NCI-H1105 treated with DMSO at 0.1 percent for 48 hours (cell line): ENCODE measurements at places on chromosomes 4 and X.

- DNase-seq, result no peak
Measured at GRCh38 chr4:52869196-52869595, 7.1 kb downstream of the RASL11B start.

GRCh38 chrX:18422325-18422724 is 3.1 kb upstream of the CDKL5 start:
- DNase-seq, result no peak

DNA sequence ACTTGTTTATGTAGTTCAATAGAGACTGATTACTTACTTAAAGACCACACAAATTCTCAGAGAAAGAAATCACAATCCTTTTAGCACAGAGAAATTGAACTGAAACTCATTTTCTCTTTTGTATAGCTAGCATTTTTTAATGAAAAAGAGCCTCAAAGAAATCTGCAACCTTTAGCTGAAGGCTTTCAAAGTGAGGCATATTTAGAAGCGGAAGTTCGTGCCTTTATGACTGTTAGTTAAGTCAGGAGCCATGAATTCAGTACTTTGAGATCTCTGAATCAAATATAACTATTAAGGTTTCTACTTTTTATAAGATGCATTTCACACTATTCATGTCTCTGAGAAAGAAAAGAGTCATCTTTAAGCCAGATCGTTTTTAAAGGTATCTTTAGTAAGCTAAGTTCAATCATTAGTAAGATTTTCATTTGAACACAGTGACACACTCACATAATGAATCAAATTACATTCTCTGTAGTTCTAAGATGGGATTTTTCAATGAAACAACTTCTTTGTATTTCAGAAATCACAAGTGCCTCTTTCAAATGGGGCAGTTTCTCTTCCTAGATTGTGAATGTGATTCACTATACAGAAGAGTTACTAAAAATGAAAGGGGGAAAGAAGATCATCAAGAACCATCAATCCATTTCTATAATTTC is 61.4 kb downstream of the SMARCA1 start:
- no peak for DNase-seq

- DNase-seq, result no peak
Measured at GRCh38 chrX:119728487-119728886, 29.9 kb upstream of the SOWAHD start.

DNA sequence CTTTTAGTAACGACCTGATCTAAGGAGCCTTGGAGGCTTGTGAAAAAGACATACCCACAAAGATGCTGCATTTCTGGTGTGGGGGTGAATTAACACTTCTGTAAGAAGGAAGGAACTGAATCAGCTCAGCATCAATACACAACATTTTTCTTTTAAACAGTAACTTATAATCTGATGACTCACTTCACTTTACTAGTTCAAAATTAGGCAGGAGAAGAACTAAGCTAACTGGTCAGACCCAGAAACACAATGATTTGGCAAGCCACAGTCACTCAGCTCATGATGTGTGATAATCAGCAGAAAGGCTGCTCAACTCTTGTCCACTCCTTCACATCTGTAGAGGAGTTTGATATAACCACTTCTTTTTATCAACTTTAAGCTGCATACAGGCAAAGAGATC is 4.6 kb downstream of the MMAA start:
- DNase-seq, result no peak

GRCh38 chr4:6474053-6474568 is 1.7 kb upstream of the PPP2R2C start:
- no peak for DNase-seq

DNA sequence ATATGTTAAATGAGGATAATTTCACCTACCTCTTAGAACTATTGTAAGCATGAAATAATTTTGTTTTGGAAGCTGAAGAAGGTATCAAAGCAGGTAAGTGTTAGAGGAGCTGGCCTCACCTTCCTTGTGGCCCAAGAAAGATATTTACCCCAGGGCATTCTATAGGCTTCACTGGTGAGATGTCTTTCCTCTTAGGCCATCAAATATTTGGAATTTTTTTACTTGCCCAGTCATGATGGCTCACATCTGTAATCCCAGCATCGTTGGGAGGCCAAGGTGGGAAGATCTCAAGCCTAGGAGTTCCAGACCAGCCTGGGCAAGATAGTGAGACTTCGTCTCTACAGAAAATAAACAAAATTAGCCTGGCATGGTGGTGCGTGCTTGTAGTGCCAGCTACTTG is 6.1 kb upstream of the SMS start:
- DNase-seq, result no peak

DNA sequence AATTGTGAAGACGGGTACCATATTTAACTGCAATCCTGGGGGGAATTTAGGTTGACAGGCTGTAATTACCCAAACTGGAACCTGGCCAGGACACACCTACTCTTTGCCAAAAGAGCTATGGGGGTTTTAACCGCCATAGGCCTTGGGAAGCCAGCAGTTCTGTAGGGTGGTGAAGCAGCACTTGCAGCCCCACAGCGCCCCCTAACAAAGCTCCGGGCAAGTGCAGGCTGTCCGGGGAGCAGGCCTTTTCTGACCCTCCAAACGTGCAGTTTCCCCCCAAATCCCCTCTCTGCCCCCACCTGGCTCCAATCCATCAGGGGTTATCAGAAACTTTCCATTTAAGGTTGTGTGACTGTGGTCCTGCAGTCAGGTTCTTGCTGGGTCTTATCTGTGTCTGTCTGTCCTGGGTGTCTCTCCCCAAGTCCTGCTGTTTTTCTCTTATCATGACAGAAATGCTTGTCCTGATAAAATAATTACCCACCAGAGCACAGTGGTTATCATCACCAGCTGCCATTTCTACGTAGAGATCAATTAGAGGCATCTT is 350.9 kb downstream of the MID1IP1 start:
- peak; percentile 90 for DNase-seq

DNA sequence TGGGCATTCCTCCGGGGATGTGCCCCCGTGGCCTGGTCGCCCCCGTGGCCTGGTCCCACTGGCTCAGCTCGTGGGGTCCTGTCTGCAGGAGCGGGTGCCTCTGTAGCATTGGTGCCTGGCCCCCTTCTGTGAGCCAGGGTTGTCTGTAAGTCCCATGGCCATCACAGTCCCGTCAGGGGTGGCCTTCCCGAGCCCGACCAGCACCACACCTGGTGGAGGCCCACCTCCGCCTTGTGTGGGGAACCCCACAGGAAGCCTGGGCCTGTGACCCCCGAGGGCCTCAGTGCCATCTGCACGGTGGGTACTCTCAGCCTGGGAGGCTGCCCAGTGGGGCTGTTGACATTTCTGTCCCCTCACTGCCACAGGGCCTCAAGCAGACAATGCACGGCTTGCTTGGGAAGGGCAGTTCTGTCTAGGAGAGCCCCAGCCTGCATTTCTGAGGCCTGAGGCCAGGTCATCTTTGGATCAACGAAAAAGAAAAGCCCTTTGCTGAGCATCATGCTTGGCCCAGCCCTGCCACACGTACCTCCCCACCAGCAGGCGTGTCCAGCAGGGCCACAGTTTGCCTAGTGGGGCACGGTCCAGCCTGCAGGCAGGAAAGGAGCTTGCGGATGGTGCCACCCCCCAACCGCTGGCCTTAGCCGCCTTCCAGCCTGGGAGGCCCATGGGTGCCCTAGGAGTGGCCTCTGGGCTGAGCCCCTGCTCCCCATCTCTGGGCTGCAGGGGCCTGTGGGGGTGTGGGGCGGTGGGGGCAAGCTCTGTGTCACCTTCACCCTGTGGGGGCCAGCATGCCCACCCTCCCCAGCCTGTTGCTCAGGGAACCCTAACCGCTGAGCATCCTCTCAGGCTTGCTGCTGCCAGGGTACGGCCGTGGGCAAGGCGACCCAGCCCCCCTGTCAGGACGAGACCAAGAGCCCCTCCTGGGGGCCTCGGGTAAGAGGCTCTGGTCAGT is 23.2 kb downstream of the NKX1-1 start:
- DNase-seq, result no peak

DNA sequence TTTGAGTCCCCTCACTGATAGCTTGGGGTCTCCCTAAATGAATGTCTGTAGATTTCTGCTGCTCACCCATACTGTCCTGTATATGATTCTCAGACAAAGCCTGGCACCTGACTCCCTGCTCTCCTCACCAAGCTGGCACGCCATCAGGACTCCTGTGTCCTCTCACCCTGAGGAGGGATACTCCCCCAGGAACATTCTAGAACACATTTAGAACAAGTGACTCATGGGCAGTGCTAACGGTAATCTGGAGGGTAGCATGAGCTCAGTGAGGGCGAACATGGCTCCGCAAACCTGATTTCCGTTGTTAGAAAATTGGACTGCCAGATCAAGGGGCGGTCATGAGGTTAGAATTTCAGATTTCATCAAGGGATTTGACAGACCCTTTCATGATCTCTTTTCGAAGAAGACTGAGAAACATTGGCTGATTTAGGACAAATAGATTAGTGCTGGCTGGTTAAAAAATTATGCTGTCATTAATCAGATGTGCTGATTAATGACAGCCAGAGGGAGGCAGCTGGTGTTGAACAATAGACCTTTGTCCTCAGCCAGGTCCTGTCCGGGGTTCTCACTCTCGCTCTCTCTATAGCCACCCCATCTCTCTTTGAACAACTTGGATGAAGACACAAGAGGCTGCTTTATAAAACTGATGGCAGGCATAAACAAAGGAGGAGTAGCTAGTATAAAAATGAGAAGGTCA is 244.3 kb downstream of the PTTG2 start:
- no peak for DNase-seq

GRCh38 chr4:111854494-111855087 is 290.7 kb upstream of the FAM241A start:
- DNase-seq, result peak; percentile 1

- DNase-seq, result no peak
Measured at GRCh38 chr4:174505892-174506291, 16.4 kb downstream of the HPGD start.

- no peak for DNase-seq
Measured at GRCh38 chr4:83255584-83255983, 29.0 kb downstream of the COQ2 start.

GRCh38 chr4:65671372-65671771 is 1.1 kb upstream of the EPHA5 start:
- no peak for DNase-seq

DNA sequence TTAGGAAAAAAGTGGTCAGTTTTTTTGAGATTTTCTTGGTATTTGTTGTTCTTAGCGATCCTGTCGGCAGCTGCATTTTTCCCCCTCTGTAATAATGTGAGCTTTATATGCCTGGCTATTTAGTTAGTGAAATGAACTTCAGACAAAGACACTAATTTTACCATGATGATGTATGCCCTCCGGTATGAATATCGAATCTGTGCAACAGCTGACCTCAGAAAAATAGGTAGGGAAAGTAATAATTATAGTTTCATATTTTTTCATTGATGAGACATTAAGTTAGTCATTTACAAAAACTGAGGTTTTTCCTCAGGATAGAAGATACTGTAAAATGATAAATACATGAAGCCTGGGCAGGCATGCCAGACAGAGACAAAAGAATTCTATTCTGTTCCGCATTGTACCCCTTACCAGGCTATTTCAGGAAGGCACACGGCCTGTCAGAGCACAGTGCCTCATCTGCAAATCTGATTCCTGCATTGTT is 155.8 kb downstream of the SHROOM3 start:
- DNase-seq, result no peak

- DNase-seq, result no peak
Measured at GRCh38 chr4:76250962-76251361, 559 bp upstream of the FAM47E start.

GRCh38 chr4:67054896-67055295 is 490.4 kb downstream of the CENPC start:
- no peak for DNase-seq

DNA sequence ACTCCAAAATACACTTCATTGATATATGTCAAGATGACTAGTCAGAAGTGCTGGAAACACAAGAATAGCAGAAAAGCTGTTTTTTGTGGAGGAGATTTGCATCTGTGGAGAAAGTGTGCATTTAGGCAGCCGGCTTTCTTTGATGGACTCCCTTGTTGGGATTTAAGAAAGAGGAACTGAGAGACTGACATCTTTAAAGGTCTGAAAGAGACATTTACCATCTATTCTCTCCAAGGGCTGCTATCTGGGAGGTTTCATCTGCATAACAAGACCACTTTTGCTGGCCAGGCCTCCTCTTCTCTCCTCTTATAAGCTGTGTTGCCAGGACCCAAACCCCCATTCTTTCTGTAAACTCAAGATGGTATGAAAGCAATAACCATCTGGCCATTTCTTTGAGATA is 1065.0 kb downstream of the NLGN4X start:
- no peak for DNase-seq

- no peak for DNase-seq
Measured at GRCh38 chr4:128483041-128483440, 195.4 kb upstream of the PGRMC2 start.

DNA sequence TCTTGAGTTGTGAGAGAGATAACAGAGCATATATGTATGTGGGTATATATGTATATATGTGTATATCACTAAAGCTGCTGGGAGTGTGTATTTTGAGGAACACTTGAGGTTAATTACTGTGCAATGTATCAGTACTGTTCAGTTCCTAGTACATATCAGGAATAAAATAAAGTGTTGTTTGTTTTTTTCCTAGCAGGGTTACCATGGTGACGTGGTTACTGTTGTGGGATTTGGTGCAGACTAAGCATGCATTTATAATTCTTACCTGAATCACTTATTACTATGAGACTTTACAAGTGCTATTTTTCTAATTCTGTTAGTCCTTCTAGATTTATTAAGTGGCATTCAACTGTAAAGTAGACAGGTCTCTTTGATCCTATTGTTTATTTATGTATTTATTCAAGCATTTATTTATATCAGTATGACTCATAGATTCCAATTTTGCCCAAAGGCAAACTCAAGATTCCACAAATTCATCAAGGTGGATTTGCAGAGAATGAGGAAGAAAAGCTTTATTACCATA is 26.9 kb upstream of the BEX4 start:
- DNase-seq, result peak; percentile 10

DNA sequence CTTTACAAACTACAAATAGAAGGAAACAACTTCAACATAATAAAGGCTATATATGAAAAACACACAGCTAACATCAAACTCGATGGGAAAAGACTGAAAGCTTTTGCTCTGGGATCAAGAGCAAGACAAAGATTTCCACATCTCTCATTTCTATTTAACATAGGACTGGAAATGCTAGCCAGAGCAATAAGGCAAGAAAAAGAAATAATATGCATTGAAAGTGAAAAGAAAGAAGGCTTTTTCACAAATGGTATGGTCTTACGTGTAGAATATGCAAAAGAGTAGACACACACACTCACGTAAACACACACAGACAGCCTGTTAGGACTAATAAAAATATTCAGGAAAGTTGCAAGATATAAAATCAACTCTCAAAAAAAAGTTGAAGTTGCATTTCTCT is 660.5 kb upstream of the PCDH10 start:
- no peak for DNase-seq

GRCh38 chrX:129706400-129707072 is 32.2 kb upstream of the XPNPEP2 start:
- DNase-seq, result peak; percentile 60

DNA sequence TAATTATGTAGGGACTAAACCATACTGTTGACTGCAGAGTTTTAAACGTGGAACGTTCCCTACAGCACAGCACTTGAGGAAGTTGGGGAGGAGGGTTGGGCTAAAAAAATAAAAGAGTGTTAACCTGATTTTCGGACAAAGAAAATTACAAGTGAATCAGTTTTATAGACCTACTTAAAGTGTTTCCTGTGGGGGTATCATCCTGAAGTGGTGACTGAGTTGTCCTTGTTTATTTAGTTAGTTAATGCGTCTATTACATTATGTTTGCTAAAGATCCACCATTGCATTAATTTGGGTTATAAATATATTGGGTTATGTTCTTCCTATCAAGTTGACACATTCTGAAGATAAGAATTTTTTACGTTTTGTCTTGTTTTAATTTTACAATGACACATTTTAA is 14.7 kb downstream of the UNC5C start:
- DNase-seq, result peak; percentile 11
